ENCODE measurements at places on chromosomes 7 and 10. TPM values are rescaled to one million over a fixed set of nuclear protein-coding genes. Genes with fewer than 3 reads are reported as not detected.

The LRIT2 gene
- not detected for total RNA-seq

DNA sequence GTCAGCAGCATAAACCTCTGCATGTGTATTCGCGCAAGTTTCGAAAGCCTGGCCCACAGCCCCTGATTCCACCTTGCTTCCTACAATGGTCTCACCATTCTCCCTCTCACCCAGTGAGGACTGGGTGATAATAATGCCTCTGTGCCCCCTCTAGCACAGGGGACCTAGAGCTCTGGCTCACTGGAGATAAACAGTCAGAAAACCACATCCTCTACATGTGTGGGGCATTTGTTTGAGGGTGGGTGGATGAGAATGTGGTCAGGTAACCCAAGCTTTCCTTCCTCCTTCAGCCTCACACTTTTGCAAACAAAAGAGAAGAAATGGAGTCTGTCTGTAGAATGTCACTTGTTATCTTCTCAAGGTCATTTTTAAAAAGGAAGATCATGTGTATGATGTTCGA lies 373.5 kb downstream of the KCNMA1 start:
- DNase-seq: no peak

GRCh38 chr10:27526242-27526641 lies 22.1 kb downstream of the RAB18 start:
- DNase-seq: no peak

The MMRN2 gene
- total RNA-seq: 0.27 TPM

DNA sequence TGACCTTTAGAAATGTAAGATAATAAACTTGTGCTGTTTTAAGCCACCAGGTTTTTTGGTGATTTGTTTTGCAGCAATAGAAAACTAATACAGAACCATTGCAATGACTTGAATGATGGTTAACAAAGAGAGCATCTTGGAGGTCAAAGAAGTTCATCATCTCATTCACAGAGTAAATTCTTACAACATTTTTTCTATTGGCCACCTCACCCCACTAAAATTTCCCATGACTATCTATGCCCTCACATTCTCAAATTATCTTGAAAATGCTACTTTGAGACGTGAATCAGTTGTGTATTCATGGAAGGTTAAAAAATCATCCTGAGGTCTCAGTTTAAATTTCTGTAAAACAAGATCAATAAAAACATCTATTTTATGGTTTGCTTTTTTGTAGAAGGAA lies 754.2 kb downstream of the SORCS1 start:
- DNase-seq: no peak

The DNAH11 gene
- 0.63 TPM for total RNA-seq

DNA sequence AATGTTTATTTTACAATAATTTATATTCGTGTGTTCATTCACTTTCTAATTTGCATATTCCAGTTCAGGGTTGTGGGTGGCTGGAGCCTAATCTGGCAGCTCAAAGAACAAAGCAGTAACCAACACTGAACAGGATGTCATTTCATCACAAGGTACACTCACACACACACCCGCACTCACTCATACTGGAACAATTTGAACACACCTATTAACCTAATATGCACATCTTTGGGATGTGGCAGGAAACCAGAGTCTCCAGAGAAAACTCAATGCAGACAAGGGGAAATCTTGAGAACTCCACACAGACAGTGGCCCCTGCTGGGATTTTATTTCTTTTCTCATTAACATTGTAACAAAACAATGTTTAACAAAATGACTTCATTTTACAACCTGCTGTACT lies 97.4 kb downstream of the TWIST1 start:
- no peak for DNase-seq

GRCh38 chr7:108254259-108254658 lies 124.1 kb upstream of the LAMB4 start:
- DNase-seq: no peak

DNA sequence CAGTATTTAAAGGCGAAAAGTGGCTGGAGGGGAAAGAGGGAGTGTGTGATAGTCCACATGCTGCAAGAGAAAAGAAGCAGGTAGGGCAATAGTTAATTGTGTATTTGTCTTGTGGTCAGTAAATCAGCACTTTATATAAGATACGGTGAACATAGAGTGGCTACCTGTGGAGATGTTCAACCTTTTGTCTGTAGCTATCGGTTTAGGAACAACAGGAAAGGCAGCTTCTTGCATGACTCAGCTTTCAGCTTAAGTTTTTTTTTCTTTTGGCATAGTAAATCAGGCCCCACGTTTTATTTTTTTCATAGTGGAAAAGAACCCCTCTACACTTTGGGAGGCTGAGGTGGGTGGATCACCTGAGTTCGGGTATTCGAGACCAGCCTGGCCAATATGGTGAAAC lies 14.2 kb upstream of the MTPN start:
- no peak for DNase-seq

The CRTAC1 gene
- 1.1 TPM for total RNA-seq

- no peak for DNase-seq
Measured at GRCh38 chr7:43569424-43569823, 13.5 kb upstream of the STK17A start.

The SLC18A3 gene
- 16.7 TPM for total RNA-seq
